AG04449 (cell line): ENCODE measurements at places on chromosomes 2 and 18.

GRCh38 chr2:234710066-234710465, 213.2 kb upstream of the ARL4C start:
- DNase-seq: no peak

DNA sequence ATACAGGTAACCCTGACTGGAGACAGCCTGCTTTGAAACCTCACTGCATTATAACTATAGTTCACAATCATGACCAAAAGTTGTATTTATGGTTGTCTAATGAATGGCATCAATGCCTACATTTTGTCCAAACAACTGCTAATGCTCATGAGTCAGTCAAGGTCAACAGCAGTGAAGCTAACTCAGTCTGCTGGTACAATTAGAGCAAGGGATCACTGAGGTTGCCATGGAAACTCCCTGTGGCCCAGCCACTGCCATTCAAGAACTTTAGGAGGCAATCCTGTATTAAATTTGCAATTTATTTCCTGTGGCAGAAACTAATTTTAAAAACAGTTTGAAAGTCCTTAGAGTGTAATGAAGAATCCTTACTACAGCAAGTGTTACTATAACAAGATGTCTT, 185.1 kb upstream of the SMAD7 start:
- DNase-seq: no peak

GRCh38 chr2:221502270-221503010, 69.7 kb downstream of the EPHA4 start:
- peak; percentile 34 for DNase-seq

GRCh38 chr2:85438201-85439024, 19.9 kb downstream of the SH2D6 start:
- no peak for DNase-seq

DNA sequence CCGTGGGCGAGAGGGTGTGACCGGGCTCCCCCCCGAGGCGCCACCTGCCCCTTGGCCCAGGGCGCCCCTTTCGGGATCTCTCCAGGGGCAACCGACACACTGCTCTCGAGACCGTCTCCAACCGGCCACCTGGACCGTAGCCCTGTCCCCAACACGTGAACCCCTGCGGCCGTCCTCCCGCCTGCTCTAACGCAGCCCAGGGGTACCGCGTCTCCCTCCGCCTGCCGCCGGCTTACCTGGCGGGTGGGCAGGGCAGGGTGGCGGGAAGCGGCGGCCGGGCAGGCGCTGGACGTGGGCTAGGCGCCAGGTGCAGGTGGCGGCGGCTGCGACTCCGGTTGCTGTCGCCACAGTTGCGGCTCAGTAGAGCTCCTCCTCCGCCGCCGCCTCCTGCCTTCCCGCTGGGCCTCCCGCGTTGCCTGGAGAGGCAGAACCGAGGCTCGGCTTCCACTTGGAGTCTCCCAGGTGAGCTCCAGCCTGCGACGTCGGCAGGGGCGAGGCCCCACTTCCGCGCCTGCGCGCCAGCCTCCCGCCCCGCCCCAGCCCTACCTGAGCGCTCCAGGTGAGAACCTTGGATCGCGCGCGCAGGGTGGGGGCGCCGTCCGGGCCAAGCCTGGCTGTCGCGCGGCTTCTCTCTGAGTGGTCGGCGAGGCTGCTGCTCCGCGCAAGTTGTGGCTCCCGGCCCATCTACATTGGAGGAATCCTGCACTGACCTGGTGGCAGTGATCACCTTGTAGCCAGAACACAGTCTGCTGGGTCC, at the start of gene GALNT3:
TSS of gene GALNT3 (minus strand) at position 469 of the 757 bp plus-strand sequence. CDS start 23,547 bp downstream, outside the sequence.
- no peak for DNase-seq

- no peak for DNase-seq
These were observed 113.8 kb downstream of the CTAGE1 start for GRCh38 chr18:22303927-22304326.

GRCh38 chr2:238155051-238155760, 3.6 kb upstream of the ERFE start:
- DNase-seq: peak; percentile 37

GRCh38 chr18:63284827-63285733, 34.5 kb downstream of the BCL2 start:
- DNase-seq: no peak

- no peak for DNase-seq
These were observed 128.1 kb upstream of the AGAP1 start for GRCh38 chr2:235365743-235366142.

- DNase-seq: no peak
These were observed 103.5 kb downstream of the ANTXR1 start for GRCh38 chr2:69116438-69116837.

- DNase-seq: no peak
These were observed 282.8 kb upstream of the HS6ST1 start for GRCh38 chr2:128601298-128602037.

- no peak for DNase-seq
These were observed 202.7 kb upstream of the SLC14A2 start for GRCh38 chr18:45412577-45412976.

- no peak for DNase-seq
These were observed 166.5 kb downstream of the SUCLG1 start for GRCh38 chr2:84292545-84292944.

- DNase-seq: no peak
These were observed 355.0 kb downstream of the DSC3 start for GRCh38 chr18:30687501-30687900.

DNA sequence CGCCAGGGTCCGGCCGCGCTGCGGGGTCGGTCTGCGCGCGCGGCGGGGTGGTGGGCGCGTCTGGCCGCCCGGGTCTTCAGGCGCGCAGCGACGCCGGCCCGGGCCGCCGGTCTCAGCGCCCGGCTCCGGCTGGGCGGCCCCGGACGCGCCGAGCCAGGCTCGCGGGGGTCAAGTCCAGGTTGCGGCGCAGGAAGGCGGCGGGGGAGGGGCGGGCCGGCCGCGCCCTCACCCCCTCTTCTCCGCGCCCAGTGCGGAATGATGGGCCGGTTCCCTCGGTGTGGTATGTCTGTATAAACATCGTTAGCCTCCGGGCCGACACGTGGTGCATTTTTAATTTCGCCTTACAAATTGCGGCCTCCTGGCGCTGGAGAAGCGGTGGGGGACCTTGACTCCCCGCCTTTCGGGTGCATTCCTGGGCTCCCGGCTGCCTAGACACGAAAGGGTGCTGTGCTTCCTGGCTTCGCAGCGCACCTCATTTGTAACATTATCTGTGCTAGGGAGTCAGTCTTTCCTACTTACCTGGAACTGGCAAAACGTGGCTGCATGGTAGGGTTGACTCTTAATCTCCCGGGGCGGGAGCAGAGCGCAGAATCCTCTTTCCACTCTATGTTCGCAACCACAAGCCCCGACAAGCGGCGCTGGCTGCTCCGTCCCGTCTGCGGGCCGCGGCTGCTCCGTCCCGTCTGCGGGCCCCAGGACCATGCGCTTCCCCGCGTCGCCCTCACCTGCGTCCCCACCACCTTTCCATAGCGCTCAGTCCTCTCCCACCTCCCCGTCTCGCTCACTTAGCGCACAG, 69.0 kb downstream of the CTAGE1 start:
- peak; percentile 41 for DNase-seq
